Muscle of arm (tissue), 14 donors: ENCODE measurements at places on chromosomes 4 and X.

DNA sequence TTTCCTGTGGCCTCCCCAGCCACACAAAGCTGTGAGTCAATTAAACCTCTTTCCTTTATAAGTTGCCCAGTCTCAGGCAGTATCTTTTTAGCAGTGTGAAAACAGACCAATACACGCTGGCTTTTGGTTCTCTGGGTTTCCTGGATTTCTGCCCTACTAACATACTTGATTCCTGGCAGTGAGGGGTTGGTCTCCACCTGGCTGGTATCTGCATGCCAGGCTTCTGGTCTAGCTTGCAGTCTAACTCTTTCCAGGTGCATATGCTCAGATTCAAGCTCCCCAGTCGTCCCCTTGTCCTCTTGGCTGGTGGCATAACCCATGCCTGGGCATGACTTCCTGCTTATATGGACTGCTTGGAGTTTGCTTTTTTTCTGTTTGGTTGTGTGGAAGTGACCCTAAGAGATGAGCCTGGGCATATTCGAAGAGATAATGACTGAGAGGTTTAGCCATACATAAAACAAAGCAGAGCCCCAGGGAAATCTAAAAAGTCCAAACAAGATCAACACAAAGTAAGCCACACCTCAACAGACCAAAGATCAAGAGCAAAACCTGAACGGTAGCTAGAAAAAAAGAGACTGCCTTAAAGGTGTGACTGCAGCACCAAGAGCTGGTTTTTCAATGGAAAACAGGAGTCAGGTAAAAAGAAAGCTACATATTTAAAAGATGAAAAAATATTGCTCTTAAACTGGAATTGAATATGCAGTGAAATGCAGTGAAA is 102.1 kb upstream of the STS start:
- DNase-seq, result no peak

- peak; percentile 29 for DNase-seq
These were observed 45.5 kb downstream of the TMEM144 start for GRCh38 chr4:158255727-158256324.

GRCh38 chr4:2695346-2696060 is 60.6 kb downstream of the TNIP2 start:
- DNase-seq, result no peak

DNA sequence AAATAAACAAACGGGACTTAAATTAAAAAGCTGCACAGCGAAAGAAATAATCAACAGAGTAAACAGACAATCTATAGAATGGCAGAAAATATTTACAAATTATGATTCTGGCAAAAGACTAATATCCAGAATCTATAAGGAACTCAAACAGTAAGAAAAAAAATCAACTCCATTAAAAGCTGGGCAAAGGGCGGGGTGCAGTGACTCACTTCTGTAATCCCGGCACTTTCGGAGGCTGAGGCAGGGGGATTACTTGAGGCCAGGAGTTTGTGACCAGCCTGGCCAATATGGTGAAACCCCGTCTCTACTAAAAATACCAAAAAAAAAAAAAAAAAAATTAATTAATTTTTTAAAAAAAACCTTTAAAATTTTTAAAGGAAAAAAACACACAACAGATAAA is 109.0 kb downstream of the ATP11C start:
- no peak for DNase-seq

DNA sequence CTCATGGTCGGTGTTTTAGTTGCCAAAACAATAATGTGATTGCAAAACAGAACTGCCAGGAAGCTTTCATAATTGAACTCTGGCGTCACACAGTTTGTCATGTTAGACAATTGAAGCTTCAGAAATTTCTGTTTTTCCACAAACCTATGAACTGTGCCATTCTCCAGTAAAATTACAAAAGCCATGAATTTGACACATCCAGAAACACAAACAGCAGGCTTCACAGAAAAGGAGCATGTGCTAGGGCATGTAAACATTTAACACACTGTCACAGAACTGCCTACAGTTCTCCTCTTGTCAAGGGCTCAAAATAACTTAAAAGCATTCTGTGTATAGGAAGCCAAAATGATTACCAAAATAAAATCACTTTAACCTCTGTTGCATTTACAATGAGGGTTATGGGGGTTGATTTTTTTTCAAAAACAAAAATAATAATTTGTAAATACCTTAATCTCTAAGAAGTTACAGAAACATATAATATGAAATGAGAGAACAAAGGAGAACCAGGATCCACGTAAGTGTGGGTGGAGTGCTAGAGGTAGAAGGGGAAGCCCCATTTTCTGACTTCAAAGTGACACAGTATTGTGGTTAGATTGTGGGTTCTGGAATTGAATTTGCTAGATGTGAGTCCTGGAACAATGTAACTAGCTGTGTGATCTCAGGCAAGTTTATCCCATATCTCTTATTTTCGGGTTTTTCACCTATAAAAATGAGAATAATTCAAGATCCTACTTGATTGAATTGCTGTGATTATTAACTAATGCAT is 295.0 kb downstream of the CENPC start:
- no peak for DNase-seq

DNA sequence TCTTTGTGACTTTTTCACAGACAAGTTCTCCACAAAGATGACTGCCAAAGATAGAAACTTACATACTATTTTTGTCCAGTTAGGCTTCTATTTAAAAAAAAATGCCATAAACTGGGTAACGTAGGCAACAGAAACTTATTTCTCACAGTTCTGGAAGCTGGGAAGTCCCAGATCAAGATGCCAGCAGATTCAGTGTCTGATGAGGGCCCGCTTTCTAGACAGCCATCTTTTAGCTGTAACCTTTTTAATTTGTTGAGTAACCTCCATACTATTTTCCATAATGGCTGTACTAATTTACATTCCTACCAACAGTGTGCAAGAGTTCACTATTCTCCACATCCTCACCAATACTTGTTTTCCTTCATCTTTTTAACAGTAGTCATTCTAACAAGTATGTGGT is 55.5 kb downstream of the ARHGEF38 start:
- DNase-seq, result no peak
